ENCODE measurements at places on chromosomes 2 and 18.

GRCh38 chr2:239868556-239869181 lies 156.5 kb downstream of the NDUFA10 start:
- no peak for DNase-seq

DNA sequence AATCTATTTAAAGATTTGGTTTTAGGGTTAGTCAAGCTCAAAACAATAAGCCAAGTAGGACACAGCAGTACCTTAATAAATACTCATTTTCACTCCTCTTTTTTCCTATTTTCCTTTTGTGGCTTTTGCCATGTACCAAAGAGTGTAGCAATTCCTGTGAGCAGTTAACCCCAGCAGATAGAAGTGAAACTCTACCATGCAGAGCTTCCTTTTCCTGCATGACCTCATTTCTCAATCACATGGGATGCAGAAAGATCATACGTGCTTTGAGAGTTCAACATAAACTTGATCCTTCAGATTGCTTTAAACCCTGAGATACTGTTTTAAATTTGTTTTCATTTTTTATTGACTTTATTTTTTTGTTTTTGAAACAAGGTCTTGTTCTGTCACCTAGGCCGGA lies 99.1 kb upstream of the ARHGAP15 start:
- DNase-seq = no peak

DNA sequence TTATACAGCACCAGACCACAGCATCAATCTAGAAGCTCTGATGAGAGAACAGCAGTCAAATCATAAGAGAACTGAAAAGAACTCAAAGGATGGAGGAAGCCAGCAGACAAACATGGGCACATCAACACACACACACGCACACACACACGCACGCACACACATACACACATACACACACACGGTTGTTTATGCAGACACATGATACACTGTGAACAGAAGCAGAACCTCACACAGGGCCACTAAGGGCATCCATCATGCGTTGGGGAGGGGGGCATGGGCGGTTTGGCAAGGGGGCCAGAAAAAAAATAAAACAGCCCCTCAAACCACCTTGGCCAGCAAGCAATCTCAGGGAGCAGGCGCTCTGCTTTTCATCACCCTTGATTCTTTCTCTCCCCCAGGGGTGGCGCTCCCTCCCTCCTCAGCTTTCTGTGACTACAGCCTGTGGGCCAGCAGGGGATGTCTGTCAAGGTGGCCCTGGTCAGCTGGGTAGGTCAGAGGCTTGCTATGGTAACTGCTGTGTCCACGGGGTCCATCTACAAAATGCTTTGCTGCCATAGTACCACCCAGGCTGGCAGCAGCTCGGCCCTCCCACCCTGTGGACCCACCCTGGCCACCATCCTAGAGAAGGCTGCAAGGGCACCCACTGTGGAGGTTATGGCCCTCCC lies 318.0 kb downstream of the CELF4 start:
- DNase-seq = no peak

DNA sequence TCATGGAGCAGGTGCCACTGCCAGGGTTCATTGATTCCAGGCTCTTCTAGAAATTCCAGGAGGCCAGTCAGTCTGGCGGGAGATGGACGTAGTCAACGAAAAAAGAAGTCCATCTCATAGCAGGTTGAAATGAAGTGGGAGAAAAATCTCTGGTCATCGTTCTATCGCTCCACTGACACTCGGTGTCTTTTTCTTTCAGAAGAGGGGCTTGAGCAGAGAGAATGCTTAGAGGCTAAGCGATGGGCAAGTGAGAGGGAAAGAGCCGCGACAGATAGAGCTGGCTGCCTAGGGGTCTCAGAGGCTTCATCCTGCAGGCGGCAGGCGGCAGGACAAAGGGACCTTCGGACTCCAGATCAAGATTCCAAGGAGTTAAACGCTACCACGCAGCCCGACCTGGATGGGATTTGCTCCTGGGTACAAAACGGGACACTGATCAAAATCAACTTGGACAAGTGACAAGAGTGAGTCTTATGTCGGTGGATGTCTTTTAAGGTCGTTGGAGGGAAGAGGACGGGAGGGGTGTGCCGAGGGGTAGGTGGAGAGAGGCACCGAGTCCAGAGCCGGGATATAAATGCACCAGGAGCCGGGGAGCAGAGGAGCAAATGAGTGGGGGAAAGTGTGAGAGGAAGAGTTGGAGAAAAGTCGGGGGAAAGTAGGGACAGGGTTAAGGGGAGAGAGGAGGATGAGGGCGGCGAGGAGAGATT lies 677 bp upstream of the TMEM178A start:
- no peak for DNase-seq

DNA sequence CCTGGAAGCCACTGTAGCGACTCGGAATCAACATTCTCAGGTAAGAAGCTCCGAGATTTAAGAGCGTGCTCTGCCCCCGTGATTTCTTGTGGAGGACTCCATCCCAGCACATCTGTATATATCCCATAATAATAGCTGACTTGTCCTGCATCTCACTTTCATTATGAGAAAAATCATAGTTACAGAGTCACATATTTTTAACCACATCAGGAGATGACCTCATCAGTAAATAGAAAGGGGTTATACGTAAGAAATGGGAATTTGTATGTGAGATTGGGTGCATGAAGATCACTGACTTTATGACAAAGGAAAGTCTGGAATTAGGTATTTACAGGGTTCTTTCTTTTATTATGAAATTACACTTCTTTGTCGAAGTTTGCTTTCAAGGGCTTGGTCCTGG lies 16.4 kb upstream of the TMEM18 start:
- DNase-seq = no peak

DNA sequence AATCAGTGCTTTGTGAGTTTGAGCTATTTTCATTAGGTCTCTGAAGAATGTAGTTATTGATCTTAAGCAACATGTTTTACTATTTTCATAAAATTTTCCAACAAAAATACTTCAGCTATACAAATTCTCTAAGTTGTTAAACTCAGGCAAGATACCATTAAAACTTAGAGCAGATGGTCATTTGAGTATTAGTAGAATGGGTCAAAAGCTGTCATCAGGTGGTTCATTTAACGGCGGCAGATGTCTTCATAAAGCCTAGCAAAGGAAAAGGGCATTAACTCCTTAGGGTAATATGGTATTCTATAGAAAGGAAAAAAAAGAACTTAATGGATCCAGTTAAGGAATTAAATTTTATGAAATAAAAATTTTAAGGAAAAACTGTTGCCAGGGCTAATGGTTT lies 19.2 kb downstream of the MIB1 start:
- DNase-seq = no peak

DNA sequence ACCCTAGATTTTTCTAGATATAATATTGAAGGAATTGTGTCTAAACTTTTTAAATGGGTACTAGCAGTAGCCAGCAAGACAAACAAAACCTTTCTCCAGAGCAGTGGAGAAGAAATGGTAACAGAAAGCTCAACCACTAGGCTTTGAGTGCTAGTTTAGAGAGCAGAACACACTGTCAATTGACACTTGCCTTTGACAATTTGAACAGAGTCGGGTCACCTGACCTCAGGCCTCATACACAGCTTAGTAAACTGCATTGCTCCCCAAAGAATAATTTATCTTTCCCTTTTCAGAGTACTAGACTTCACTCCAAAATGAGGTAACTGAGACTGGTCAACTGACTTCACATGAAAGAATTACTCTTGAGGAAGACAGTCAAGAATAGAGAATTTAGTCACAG lies 48.6 kb downstream of the FIGN start:
- no peak for DNase-seq

DNA sequence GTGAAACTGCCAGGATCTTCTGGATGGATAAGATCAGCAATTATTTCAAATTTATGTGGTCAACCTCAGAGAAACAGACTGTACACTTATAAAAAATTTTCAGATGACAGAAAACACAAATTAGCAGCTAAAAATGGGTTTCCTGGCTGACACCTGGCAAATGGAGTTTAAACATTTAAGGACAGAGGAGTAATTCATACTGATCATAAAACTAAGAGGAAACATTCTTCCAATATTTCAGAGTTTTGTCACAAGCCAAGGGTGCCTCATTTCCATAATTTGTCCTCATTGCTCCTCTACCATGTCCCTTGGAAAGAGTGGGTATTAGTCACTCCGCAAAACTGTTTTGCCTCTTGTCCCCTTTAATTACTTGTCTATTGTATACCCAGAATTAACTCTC lies 70.2 kb downstream of the TMEFF2 start:
- DNase-seq = no peak

DNA sequence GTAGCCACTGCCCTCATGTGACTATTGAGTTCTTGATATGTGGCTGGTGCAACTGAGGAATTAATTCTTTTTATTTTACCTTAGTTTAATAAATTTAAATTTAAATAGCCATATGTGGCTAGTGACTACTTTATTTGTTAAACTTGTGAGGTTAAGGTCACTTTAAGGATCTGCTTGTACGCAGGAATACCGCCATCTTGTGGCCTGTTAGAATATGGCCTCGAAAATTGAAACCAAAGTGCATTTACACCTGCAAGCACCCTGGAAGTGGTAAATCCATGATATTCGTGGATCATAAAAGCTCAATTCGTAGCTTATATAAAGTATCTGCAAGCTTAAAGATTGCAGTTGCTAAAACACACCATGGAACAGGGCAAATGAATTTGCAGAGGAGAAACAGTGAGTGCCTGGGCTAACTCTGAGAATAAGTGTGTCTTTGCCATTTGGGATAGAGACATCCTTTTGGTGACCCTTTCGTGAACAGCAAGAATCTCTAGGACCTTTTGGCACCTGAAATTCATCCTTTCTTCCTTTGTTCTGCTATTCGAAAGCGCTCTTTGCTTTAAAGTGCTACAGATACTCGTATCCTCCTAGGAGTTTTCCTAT lies 59.9 kb upstream of the REG3A start:
- DNase-seq = peak; percentile 19

DNA sequence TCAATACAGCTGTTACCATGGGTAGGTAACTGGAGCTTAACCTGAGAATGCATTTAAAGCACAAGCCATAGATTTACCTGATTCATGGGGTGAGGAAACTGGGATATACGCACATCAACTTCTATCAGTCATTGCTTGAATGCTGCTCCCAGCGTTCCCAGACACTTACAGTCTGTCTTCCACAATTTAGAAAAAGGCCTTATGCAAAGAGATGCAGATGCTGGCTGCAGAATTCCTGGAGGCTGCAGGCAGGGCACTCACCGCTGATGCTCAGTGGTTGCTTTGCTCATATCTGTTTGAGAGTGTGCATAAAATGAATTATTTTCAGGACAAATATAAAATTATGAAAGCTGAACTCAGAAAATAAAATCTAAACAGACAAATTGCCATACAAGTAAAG lies 950.7 kb upstream of the PIK3C3 start:
- DNase-seq = no peak

DNA sequence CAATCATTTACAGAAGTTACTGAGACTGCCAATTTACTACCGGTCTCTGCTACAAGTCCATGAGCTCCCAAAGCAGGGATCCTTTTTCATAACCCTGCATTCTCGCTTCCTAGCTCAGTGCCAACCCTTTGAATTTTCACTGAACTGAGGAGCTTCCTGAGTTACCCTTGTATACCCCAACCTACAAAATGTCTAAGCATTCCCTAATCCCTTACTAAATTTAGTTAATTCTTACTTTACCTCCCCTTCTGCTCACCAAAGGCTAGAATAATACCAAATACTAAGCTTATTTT lies 9.6 kb downstream of the MAT2A start:
- DNase-seq = no peak

GRCh38 chr18:29087616-29088246 lies 910.8 kb upstream of the CDH2 start:
- DNase-seq = no peak

GRCh38 chr2:111168528-111169239 lies 48.0 kb downstream of the BCL2L11 start:
- peak; percentile 75 for DNase-seq

- DNase-seq = no peak
Observed at GRCh38 chr18:8611916-8612576, 2.8 kb downstream of the RAB12 start.

GRCh38 chr18:2846636-2847316 lies at the start of gene EMILIN2:
EMILIN2 (plus strand) TSS chr18:2847006; CDS start chr18:2847189, 183 bp downstream.
- peak; percentile 65 for DNase-seq

GRCh38 chr2:234611209-234611608 lies 114.3 kb upstream of the ARL4C start:
- no peak for DNase-seq

GRCh38 chr2:205781244-205781931 lies 99.1 kb downstream of the NRP2 start:
- DNase-seq = no peak

DNA sequence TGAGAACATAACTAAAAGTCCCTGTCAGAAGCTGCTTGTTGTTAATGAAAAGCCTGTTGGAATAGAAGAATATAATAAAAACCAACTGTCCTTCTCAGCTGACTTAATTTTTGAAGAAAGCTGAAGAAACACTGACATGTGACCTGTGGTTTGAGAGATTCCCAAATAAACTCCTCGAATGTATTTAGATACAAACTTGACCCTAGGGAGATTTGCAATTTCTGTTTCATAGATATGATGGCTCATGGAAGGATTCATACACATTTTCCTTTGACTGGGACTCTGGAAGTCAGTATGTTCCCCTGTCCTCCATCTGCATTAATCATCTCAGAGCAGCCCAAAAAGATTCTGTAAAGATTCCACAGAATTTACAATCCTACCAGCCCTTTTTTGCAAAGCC lies 195.1 kb downstream of the TMEM247 start:
- DNase-seq = no peak

GRCh38 chr2:235803028-235803427 lies 309.2 kb downstream of the AGAP1 start:
- no peak for DNase-seq

- DNase-seq = no peak
Observed at GRCh38 chr2:201966691-201967438, 66.8 kb upstream of the FZD7 start.

GRCh38 chr2:216081012-216081411 lies 597 bp downstream of the PECR start:
- DNase-seq = no peak

DNA sequence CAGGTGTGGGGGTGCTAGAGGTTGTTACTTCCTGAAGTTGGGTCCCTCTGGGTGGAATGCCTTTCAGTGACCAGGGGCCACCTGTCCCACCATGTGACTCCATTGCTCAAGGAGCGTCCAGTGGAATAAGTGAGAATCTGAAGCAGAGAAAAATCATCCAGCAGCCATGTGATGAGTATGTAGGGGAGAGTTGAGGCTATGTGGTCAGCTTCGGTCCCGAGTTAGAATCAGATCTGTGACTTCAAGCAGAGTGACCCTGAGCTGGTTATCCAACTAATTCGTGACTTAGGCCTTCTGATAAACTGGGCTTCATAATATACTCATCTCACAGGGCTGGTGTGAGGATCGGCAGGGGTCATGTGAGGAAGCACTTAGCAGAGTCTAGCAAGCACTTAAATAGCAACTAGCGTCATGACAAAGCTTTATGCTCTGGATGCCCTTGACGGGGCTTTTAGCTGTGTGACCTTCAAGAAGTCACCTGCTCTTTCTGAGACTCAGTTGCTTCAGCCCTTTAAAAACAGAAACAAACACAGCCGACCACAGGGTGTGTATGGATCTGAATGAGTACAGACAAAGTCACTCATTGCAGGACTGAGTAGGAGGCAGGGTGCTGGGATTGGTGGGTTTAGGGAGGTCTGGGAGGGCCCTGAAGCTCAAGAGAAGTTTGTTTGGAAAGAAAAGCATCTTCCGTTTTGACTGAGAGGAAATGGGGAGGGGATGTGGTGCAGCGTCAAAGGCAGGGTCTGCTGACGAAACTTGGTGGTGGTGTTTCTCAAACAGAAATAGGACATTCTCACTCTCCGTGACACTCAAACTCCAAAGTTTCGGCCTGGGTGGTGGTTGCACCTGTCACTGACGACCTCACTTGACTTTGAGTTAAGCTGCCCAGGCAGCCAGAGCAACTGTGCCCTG lies 264.0 kb upstream of the CXCR4 start:
- DNase-seq = peak; percentile 93

GRCh38 chr18:66734451-66734850 lies 130.6 kb upstream of the CDH19 start:
- DNase-seq = no peak

Measured in activated T-cell treated with anti-CD3 and anti-CD28 coated beads, Interleukin-2, amount 50 U/mL, for 72 hours (primary cell).